ENCODE measurements at places on chromosomes 6 and 20.

GRCh38 chr6:36717231-36717825 lies 19.7 kb downstream of the RAB44 start:
- DNase-seq = no peak

DNA sequence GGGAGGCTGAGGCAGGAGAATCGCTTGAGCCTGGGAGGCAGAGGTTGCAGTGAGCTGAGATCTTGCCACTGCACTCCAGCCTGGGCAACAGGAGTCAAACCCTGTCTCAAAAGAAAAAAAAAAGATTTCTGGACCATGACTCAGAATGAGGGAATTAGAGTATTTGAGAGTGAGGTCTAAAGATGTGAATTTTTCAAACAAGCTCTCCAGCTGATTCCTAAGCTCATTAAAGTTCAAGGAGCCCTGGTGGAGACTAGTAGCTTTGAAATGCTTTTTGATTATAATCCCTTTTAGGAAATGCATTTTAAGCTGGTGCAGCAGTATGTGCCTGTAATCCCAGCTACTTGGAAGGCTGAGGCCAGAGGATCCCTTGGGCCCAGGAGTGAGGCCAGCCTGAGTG lies 21.8 kb upstream of the SRF start:
- no peak for DNase-seq

DNA sequence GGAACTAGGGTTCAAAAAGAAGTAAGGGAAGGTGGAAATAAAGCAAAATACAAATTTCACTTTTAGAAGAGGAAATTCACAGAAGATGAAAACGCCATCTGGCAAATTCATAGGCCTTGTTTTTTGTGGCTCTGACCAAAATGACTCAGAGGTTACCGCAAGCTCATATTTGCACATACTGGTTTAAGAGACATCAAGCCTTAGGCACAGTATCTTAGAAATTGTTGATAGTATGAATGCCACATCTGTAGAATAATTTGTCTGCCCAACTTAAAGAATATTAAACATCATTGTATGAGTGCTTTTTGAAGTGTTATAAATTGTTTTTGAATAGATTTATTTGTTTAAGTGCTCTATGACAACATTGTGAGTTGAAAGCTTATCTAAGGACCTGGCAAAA lies 10.6 kb downstream of the TAAR1 start:
- no peak for DNase-seq

DNA sequence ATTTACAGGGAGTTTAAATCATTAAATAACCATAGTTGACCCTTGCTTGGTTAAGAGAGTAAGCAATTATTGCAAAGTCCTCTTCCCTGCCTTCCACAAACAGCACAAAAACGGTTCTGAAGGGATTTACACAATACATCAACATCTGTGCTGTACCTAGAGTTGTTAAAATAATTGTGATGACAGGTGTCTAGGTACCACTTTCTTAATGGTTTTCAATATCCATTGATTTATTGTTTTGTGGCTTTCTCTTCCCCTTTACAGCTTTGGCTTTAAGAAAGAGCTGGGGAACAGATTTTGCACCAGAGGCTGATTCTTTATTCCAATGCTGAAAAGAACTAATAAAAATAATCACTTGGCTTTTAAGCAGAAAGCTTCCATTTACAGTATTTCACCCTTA lies 598 bp upstream of the SOX4 start:
- DNase-seq = no peak

DNA sequence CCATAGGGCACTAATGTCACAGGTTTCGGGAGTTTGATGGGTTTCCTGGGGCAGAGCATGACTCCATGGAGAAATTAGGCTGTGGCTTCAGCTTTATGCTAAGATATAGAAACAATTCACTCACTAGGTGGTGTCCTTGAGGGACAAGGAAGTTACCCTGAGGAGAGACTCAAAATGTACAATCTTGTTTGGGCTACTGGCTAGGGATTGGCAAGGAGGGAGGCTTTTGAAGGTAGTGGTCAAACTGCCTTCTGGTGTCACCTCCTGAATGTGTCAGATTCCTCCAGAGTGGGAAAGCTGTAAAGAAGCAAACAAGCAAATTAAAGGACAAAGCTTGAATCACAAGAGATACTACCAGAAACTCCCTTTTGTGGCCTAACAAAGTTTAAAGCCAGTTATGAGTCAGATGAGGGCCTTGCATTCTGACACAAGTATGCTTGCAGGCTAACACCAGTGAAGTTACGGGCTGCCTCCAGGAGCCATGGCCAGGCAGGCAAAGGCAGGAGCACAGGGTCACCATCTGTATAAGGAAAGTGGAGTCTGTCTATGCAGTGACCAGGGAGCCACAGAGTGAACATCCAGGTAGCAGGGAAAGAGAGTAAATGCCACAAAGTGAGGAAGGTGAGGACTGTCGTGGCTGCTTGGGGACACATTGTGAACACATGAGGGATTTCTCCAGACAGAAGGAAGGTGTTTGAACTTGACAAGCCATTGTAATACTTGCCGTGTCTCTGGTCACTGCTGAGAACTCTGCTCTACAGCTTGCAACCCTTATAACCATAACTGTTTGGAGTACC lies 107.7 kb upstream of the DTNBP1 start:
- DNase-seq = no peak

GRCh38 chr20:19935842-19936241 lies 81.3 kb upstream of the NAA20 start:
- DNase-seq = no peak

DNA sequence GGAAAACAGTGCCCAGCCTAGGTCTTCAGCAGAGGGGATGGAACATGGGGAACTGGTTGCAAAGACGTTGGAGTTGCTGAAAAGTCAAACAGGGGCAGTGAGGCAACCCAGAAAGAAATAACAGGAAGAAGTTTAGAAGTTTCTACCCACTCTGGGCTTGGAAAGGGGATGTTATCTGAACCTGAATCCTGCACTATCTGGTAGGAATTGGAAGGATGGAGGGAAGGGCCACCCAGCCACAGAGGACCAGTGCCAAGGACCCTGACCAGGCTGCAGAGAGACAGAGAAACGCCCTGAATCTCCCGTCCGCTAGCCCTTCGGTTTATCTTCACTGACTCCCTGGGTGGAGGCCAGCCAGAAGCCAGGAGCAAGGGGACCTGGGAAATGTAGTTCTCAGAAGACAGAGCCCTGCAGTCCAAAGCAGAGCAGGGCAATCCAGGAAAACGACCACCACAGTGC lies 217.3 kb upstream of the RREB1 start:
- DNase-seq = no peak

- DNase-seq = no peak
Measured at GRCh38 chr6:154093231-154094044, 54.4 kb downstream of the OPRM1 start.

DNA sequence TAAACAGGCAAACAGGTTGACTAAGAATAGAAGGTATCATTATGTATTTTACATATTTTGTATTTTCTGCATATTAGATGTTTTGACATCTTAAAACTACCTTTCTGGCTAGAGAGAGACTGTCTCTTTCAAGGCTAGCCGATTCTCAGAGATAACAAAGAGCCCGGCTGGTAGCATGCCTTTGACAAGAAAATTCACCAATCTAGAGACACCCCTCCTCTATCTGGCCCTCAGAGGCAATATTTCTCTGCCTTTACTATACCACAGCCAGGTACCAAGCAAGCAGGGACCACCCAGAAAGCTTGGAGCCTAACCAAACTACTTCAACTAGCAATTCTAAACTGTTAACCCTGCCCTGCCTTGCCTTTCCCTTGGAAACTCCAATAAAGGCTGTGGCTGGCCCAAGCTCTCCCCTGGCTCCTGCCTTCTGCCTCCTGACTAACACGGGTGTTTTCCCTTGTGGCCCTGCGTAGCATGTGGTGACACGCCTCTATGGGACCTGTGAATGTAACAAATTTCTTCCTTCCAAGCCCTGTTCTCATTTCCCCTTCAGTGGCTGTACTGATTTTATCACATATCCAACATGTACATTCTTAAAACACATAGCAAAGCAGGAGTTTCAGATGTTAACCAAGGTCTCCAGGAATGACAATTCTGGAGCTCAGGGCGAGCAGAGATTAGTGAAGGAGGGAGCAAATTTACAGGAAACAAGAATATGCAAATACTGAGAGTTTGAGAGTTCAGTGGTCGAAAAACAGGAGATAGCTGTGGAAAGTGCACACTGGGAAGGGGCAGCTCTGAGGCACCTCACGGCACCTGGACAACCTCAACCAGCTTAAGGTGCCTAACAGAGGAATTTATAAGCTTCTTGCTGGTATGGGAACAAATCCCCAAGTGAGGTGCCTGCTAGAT lies 120.8 kb downstream of the BACH2 start:
- peak; percentile 28 for DNase-seq

DNA sequence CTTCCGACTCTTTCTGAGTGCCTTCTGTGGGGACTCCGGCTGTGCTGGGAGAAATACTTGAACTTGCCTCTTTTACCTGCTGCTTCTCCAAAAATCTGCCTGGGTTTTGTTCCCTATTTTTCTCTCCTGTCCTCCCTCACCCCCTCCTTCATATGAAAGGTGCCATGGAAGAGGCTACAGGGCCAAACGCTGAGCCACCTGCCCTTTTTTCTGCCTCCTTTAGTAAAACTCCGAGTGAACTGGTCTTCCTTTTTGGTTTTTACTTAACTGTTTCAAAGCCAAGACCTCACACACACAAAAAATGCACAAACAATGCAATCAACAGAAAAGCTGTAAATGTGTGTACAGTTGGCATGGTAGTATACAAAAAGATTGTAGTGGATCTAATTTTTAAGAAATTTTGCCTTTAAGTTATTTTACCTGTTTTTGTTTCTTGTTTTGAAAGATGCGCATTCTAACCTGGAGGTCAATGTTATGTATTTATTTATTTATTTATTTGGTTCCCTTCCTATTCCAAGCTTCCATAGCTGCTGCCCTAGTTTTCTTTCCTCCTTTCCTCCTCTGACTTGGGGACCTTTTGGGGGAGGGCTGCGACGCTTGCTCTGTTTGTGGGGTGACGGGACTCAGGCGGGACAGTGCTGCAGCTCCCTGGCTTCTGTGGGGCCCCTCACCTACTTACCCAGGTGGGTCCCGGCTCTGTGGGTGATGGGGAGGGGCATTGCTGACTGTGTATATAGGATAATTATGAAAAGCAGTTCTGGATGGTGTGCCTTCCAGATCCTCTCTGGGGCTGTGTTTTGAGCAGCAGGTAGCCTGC lies 4.8 kb downstream of the PIM1 start:
- no peak for DNase-seq

GRCh38 chr6:40427196-40427595 lies 160.0 kb downstream of the LRFN2 start:
- DNase-seq = no peak

DNA sequence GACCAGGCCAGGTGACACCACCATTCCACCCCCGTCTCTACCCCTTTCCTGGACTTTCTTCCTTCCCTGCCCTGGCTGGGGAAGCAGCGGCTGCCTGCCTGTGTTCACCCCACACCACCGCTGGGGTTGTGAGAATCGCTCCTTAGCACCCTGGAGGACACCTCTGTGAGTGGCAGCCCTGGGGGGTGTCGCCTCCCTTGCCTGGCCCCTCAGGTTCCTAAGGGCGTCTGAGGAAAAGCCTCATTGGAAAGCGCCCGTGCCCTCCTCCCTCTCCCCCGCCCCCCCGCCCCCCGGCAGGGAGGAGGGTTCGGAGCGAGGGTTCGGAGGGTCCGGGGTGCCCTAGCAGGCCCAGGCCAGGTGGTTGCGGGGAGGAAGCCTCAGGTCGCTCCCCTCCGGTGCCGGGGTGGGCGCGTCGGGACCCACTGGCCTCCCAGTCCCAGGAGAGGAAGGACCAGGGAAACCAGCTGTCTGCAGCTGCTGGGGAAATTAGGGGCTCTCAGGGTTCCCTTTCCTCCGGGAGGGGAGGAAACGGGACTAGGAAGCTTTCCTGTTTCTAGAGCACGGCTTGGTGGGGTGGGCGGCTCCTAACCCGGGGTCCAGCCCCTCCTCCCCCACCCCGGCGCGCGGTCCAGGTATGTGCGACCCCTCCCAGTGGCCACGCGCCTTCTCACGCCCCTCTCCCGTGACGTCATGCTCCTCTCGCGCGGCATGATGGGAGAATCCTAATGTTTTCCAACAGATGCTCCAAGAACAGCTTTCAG lies at the start of gene PHACTR3:
Gene PHACTR3 (plus strand): TSS at position 760 of the 761 bp plus-strand sequence. CDS start 475 bp downstream, outside the sequence.
- DNase-seq = no peak

DNA sequence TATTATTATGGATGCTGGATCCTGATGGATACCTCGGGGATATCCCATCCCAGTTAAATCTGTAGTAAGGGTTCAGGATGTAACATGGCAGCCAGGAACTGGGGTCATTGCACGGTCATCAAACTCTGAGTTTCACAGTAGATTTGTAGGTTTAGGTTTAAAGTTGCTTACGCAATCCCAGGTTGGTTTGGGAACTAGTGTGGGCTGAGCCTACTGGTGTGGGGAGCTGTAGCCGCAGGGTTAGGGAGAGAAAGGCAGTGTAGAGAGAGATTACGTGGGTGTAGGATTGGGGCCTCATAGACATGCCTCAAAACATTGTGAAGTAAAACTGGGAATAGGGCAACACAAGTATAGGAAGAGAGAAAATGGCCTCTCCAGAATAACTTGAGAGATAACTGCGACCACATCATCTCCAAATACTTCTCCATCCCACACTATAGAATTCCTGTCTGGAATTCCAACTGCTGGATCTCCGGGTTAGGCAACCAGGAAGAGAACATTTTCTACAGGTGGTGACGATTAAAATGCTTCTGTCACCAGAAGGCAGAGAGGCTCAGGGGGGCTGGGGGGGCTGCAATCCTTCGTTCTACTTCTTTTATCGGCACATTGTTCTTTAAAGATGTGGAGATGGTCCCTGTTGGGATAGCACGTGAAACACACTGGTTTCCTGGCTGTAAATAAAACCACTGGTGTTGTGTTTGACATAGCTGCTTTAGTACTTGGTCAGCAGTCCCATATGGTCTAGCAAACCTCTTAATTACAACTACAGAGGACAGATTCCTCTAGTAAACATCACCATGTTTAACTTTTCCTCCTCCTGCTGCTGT lies 44.9 kb upstream of the TMEM170B start:
- no peak for DNase-seq

DNA sequence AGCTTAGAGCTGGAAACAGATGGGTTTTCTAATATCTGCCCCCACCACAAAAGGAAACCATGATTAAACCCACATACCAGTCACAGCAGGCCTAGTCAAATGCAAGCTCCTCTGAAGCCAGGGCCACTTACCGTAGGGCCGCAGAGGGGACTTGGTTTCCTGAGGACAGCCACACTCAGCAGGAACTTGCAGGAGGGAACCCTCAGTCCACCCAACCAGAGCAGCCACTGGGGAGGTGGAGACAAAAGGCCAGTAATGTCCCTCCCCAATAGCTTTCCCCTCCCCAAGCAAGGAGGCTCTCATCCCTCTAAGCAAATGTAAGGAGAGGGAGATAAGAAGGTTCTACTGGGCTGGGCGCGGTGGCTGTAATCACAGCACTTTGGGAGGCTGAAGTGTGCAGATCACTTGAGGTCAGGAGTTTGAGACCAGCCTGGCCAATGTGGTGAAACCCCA lies 384.4 kb upstream of the JARID2 start:
- no peak for DNase-seq
